ENCODE measurements at places on chromosomes 12 and 14.

GRCh38 chr12:131724534-131724933 is 13.6 kb downstream of the SFSWAP start:
- DNase-seq, result no peak

- no peak for DNase-seq
These were observed 13.1 kb upstream of the DNM1L start for GRCh38 chr12:32666018-32666417.

GRCh38 chr12:115205755-115206308 is 521.9 kb upstream of the TBX3 start:
- DNase-seq, result no peak

DNA sequence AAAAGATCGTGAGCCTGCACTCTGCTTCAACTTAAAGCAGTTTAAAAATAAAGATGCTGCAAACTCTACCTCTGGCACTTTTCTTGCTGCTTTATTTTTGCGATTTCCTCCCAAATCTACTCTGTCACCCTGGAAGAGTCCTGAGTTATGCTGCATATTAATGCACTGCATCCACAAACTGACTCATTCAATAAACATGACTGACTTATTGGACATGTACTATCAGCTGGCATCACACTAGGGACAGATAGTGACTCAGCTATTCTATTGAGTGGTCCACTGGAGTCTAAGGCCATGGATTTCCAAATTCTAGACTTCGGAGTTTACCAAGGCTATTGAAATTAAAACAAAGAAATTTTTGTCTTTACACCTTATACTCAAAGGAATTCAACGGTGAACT is 90.7 kb upstream of the PTPRR start:
- no peak for DNase-seq

DNA sequence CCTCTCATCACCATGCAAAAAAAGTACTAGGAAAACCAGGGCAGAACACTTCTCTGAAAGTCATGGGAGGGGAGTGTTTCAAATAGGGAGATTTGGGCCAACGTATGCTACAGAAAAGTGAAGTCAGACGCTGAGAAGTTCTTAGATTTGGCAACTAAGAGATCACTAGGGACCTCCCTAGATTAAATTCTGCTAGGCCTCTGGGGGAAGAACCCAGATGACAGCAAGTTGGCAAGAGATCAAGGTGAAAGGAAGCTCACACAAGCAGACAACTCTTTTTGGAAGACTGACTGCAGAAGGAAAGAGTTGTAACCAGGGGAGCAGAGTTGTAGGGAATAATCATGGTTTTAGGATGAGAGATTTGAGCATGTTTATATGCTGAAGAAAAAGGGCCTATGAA is 20.7 kb downstream of the IQSEC3 start:
- no peak for DNase-seq

DNA sequence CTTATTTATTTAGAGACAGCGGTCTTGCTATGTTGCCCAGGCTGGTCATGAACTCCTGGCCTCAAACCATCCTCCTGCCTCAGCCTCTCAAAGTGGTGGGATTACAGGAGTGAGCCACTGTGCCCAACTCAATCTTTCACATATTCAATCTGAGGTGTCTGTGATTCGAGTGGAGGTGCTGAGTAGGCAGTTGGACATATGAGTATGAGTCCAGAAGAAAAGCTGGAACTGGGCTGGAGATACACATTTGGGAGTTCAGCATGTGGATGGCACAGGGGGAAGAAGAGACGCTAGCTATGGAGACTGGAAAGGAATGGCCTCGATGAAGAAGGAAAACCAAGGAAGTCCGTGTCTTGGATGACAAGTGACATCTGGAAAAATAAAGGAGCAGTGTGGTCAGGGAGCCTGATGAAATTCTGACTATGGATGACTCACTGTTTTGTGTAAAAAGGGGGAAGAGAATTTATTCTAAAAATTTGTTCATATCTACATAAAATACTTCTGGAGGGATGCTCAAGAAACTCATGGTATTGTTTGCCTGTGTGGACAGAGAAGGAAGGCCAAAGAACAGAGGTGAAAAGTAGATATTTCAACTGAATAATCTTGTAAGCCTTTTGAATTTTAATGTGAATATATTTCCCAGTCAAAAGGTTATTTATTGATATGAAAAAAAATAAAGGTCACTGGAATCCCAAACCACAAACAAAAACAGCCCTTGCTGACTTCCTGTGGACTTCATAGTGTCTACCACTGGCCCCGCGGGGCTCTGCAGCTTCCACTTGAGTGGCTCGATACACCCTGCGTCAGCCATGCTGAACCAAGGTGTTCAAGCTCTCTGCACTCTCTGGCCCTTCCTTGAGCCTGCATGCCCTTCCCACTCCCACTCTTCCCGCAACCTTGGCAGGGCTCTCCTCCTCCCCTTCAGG is 8.9 kb upstream of the LTA4H start:
- no peak for DNase-seq

DNA sequence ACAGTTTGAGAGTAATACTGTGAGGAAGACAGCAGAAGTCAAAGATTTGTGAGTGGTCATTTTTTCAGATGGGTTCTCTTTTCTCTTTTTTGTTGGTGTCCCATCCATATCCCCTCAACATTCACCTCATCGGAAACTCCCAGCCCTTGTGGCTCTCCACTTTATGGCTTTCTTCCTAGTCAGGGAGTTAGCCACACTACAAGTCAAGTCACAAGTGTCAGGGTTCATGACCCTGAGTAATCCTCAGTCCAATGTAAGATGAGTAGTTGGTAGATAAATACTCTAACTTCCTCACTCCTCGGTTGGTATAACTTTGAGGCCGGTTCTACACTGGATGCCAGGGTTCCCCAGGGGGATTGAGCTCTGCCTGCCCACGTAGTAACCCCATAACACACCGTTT is 41.4 kb downstream of the PTGER2 start:
- DNase-seq, result no peak

DNA sequence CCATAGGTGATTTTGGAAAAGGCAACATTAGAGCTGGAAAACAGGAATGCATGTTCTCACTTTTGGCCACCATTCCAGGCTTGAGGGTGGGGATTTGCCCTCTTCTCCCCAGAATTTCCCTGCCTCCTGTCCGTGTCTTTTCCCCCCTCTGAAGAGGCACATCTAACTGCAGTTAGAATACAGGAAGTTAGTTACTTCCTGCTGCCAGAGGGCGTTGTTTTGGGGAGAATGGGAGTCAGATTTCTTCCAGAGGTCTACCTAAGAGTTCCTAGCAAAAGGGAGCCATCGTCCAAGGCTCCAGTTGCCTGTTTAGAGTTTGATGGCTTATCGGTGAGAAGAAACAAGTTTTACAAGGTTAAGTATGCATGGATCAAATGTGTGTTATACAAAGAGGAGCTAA is 112.8 kb upstream of the IGF1 start:
- DNase-seq, result no peak

GRCh38 chr14:102188187-102188586 is 48.5 kb downstream of the WDR20 start:
- no peak for DNase-seq

DNA sequence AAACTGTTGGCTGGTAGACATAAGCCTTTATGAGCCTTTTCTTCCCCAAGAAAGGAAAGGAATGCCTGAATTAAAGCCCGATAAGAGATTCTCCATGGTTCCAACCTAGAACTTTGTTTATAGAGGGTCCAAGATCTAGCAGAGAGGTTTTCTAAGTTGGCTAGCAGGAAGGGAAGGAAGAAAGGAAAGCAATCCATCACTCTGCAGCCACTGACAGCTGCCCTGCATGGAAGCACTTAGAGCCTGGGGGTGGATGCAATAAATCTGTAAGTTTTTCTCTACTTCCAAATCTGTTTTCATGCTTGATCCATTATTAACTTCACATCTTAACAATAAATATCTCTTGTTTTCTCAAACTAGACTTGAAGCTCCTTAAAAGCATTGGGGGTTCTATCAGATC is 224.4 kb downstream of the KSR2 start:
- no peak for DNase-seq

GRCh38 chr14:77557391-77557790 is 58.8 kb upstream of the ISM2 start:
- no peak for DNase-seq

DNA sequence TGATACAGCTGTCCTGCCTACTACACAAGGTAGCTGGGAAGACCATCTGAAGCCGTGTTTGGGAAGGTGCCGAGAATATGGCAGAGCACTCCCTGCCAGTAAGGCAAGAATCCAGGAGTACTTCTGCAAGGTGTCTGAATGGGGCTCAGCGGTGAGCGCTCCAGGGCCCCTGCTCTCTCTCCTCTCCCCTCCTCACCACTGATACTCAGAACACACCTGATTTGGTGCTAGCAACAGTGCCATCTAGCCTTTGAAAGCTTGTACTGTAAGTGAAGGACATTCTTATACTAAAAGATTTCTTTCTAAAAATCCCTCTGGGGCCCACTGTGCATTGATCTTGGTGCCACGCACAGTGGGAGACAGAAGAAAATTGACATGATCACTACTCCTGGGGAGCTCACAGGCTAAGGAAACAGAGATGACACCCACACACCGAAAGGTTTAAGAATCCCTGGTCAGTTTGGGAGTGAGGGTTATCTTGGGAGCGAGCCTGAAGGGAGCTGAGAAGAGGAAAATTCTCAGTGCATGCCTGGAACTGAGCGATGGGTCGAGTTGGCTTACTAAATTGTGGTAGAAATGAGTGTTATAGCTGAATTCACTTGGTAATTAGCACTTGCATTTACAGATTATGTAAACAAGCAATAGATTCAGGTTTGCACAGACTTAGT is 216.9 kb downstream of the NTF3 start:
- DNase-seq, result no peak

DNA sequence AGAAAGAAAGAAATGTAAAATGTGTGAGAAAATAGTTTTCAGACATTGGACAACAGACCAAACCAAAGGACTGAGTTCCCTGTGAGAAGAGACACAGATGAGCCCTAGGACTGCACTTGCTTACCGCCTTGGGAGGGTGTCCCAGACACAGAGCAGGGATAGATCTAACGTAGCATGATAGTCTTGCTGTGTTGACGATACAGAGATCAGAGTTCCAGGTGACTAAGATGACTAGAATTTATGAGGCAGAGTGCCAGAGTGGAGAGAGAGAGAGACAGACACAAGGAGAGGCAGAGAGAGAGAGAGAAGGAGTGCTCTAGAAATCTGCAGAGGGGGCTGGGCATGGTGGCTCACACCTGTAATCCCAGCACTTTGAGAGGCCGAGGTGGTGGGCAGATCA is 148.2 kb upstream of the LMNTD1 start:
- DNase-seq, result no peak

- no peak for DNase-seq
These were observed 24.3 kb upstream of the BCL2L14 start for GRCh38 chr12:12046401-12046800.

DNA sequence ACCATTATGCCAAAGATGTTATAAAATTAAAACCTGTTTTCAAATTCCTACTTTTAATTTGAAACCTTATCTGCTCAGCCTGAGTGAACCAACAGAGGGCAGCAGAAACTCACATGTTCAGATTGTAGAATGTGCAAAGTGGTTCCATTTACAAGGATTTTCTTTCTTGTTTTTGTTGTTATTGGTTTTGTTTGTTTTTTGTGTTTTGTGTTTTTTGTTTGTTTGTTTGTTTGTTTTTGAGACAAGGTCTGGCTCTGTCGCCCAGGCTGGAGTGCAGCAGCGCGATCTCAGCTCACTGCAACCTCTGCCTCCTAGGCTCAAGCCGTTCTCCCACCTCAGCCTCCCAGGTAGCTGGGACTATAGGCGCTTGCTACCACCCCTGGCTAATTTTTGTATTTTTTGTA is 22.8 kb upstream of the GARIN2 start:
- DNase-seq, result no peak

GRCh38 chr12:108701779-108702441 is 29.4 kb downstream of the CORO1C start:
- DNase-seq, result no peak

DNA sequence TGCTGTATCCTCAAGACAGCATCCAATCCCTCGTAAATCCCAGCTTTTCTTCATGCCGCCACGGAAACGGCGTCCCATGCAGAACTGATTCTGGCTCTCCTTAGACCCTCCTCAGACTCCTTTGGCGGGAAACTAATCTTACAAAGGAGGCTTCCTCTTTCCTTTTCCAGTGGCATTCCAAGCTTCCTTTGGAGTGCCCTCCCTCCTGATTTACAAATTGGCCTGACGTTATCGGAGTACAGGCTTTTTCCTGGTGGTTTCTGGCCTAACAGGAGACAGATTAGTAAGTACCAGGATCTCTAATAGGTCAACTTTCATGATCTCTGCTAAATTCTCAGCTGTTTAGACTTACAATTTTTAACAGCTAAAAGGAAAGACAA is 1.3 kb upstream of the ZDHHC17 start:
- no peak for DNase-seq

DNA sequence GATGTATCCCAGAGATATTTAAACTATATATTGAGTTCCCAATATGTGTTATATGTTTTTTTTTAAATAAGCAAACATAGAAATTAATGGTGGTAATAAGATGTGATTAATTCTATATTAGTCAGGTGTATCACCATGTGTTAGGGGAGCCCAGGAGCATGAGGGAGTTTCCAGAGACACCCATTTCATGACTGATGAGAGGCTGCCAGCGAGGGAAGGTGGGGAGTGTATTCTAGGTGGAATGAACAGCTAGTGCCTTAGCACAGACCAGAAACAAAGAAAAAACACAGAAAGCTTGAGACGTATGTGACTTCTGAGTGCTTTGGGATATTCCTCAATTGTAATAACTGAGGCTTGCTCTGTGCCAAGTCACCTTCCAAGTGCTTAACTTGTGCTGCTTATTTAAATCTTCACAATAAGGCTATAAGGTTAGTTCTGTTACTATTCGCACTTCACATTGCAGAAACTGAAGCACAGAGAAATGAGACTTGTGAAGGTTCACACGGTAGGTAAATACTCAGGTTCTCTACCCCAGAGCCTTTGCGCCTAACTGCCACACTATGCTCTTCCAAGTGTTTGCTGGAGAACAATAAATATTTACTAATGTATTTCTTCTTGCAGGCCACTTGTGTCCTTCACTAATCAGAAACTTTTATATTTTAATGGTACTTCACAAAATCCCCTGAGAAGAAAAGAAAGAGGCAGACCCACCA is 17.9 kb upstream of the MGP start:
- no peak for DNase-seq

DNA sequence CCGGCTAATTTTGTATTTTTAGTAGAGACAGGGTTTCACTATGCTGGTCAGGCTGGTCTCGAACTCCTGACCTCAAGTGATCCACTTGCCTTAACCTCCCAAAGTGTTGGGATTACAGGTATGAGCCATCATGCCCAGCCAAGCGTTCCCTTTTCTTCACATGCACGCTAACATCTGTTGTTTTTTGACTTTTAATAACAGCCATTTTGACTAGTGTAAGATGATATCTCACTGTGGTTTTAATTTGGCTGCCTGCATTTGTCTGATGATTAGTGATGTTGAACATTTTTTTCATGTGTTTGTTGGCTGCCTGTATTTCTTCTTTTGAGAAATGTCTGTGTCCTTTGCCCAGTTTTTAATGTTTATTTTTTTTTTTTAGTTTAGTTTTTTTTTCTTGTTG is 10.2 kb upstream of the YARS2 start:
- no peak for DNase-seq

- DNase-seq, result no peak
These were observed 53.3 kb upstream of the OR5AU1 start for GRCh38 chr14:21209185-21209584.

GRCh38 chr12:76810671-76811419 is 46.9 kb downstream of the ZDHHC17 start:
- no peak for DNase-seq

- no peak for DNase-seq
These were observed 358.6 kb upstream of the FOXG1 start for GRCh38 chr14:28407996-28408395.

- no peak for DNase-seq
These were observed 194.4 kb downstream of the DAD1 start for GRCh38 chr14:22394616-22395015.
